Large intestine (tissue), 12 donors: ENCODE measurements at places on chromosomes 5 and 9.

DNA sequence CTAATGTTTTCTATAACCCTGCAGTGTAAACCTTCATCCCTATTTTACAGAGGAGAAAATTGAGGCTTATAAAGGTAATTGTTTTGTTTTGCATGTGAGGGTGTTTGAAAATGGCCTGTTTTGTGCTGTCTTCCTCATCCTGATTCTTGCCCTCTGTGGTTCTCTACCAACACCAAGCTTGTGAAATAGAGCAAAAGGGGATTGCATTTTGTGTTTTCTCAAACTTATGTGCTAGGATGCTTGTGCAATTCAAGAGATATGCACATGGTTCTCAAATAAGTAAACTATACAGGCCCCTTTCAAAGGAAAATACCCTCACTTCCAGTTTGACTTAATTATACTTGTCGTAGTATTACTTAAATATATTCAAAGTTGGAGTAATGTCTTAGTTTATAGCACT lies 17.2 kb downstream of the PAM start:
- DNase-seq: no peak

GRCh38 chr5:19734776-19735175 lies 253.2 kb downstream of the CDH18 start:
- DNase-seq: no peak

GRCh38 chr5:167814828-167815227 lies 476.6 kb upstream of the WWC1 start:
- DNase-seq: no peak

DNA sequence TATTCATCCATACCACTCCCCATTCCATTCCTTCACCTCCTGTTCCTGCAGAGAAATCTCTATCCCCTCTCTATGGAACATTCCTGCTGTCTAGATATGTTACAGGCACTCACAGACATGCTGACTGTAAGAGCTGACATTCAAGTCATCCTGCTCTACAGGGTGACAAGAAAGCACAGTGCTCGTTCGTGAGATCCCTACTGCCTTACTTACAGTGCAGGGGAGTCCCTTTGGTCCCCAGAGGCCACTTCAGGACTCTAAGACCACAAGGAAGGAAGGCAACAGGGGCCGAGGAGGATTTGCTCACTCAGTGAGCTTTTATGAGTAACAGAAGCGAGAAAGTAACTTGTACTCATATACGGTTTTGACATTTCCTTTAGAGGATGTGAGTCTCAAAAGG lies 110.5 kb downstream of the GAS1 start:
- DNase-seq: no peak

DNA sequence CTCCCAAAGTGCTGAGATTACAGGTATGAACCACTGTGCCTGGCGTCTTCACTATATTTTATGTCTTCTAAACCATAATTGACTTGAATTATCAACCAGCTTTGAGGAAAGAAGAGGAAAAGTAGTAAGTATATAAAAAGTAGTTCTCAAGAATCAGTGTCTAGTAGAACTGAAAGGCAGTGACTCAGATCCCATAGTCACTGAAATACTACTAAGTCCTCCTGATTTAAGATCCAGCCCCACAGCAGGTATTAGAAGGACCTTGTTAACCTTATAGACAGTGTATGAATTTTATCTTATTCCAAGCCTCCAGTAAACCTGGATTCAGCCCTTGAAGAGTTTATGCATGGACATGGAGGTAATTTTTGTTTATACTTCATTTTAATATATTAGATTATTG lies 31.5 kb downstream of the LNPEP start:
- DNase-seq: no peak

DNA sequence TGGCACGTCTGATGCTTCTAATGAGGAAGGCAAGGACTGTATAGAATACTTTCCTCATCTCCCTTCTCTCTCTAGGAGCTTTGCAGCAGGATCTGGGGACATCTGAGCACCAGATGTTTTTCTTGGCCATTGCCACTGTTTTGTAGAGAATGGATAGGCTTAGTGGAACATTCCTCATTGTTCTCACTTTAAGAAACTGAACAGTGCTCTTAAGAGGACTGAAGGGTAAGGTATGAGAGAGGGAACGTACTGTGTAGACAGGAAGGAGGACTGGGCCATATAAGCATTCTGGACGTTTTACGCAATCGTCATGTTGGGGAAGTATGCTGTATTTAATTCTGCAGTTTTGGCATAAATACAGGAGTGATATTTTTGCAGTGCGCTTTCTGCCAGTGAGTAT lies 70.6 kb downstream of the SMARCA2 start:
- peak; percentile 9 for DNase-seq
